ENCODE measurements at places on chromosomes 4 and X. TPM values are rescaled to one million over a fixed set of nuclear protein-coding genes. Genes with fewer than 3 reads are reported as not detected.
A peak's percentile ranks its signal among the peaks of the same experiment; 100 is the strongest.

GRCh38 chrX:13494562-13494961 lies 74.8 kb upstream of the EGFL6 start:
- no peak overlapping the region for H3K27ac ChIP-seq
- H3K36me3 ChIP-seq = no peaks in the 10 kb centered on the region
- no peak overlapping the region for H3K4me3 ChIP-seq
- no peaks in the 10 kb centered on the region for H3K27me3 ChIP-seq

GRCh38 chrX:74178536-74178935 lies 125.4 kb upstream of the ZCCHC13 start:
- H3K27ac ChIP-seq = no peak overlapping the region
- DNase-seq = peak; percentile 3
- no peaks in the 10 kb centered on the region for H3K36me3 ChIP-seq
- no peaks in the 10 kb centered on the region for H3K4me1 ChIP-seq

- no peaks in the 10 kb centered on the region for H3K36me3 ChIP-seq
- peak; percentile 28 for DNase-seq
- H3K4me3 ChIP-seq = no peak overlapping the region
- no peak overlapping the region for H3K27ac ChIP-seq
- no peaks in the 10 kb centered on the region for H3K4me1 ChIP-seq
- H3K27me3 ChIP-seq = no peaks in the 10 kb centered on the region
Observed at GRCh38 chr4:158624889-158625478, 46.7 kb downstream of the C4orf46 start.

DNA sequence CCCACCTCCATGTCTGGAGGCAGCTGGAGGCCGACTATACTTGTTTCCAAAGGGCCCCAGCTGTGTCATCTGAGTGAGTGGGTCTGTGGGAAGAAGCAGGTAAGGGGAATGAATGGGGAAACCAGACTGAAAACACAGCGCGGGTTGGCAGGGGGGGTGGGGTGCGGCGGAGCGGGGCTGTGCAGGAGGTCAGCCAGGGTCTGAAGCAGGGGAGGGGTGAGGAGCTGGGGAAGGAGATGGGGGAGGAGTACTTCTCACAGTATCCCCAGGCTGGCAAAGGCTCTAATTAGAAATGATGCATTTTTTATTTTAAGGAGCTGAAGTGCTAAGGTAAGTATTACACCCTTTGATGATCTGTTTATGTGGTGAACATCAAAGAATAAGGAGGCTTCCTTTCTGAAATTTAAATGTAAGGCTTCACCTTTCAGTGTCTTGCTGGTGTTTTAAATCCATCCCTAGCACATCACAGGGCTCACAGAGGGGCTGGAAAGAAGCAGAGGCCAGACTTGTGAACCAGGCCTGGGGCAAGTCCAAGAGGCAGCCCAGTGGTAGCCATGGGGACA lies 37.5 kb downstream of the SMIM20 start:
- H3K4me3 ChIP-seq = no peak overlapping the region
- H3K4me1 ChIP-seq = peaks cover 19% of the 10 kb centered on the region
- DNase-seq = no peak
- no peaks in the 10 kb centered on the region for H3K36me3 ChIP-seq

GRCh38 chr4:1718095-1718850 lies 2.9 kb downstream of the TMEM129 start:
- H3K36me3 ChIP-seq = no peaks in the 10 kb centered on the region
- DNase-seq = no peak
- peaks cover 11% of the 10 kb centered on the region for H3K27me3 ChIP-seq
- peak overlapping the region; percentile 45 for H3K4me3 ChIP-seq
- H3K27ac ChIP-seq = no peak overlapping the region

Gene PRR27
- total RNA-seq = not detected

- no peaks in the 10 kb centered on the region for H3K36me3 ChIP-seq
- peaks cover 2% of the 10 kb centered on the region for H3K27me3 ChIP-seq
- H3K27ac ChIP-seq = no peak overlapping the region
- H3K4me1 ChIP-seq = no peaks in the 10 kb centered on the region
- H3K4me3 ChIP-seq = no peak overlapping the region
- DNase-seq = peak; percentile 34
Observed at GRCh38 chrX:49919617-49920016, 2.8 kb upstream of the CLCN5 start.

DNA sequence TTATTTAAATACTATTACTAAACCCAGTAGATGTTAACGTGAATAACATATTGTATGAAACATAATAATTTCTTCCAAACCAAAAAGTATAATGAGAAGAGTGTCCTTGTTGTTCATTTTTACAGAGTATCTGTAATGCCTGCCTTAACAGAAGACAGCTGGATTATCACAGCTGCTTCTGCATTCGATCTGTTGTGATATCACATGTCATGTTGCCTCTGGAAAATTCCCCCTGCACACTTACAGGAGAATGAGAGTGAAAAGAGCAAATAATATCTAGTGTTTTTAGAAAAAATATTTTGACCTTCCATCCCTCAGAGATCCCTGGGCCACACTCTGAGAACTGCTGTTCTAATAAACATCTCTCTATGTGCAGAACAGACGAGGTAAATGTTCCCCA lies 240.1 kb upstream of the NOCT start:
- H3K27ac ChIP-seq = no peak overlapping the region
- no peaks in the 10 kb centered on the region for H3K27me3 ChIP-seq
- no peak overlapping the region for H3K4me3 ChIP-seq
- no peaks in the 10 kb centered on the region for H3K36me3 ChIP-seq
- no peak for DNase-seq
- peaks cover 17% of the 10 kb centered on the region for H3K4me1 ChIP-seq

Gene DCX
- total RNA-seq = 0.26 TPM

GRCh38 chr4:174394915-174395314 lies 111.2 kb downstream of the CEP44 start:
- H3K4me3 ChIP-seq = no peak overlapping the region
- DNase-seq = no peak
- H3K36me3 ChIP-seq = no peaks in the 10 kb centered on the region
- no peak overlapping the region for H3K27ac ChIP-seq
- H3K27me3 ChIP-seq = peaks cover 2% of the 10 kb centered on the region
- H3K4me1 ChIP-seq = no peaks in the 10 kb centered on the region

Gene PTTG2
- total RNA-seq = not detected

GRCh38 chrX:77628294-77629025 lies 157.6 kb downstream of the ATRX start:
- no peaks in the 10 kb centered on the region for H3K4me1 ChIP-seq
- H3K27me3 ChIP-seq = no peaks in the 10 kb centered on the region
- peaks cover 6% of the 10 kb centered on the region for H3K36me3 ChIP-seq
- H3K27ac ChIP-seq = no peak overlapping the region
- no peak overlapping the region for H3K4me3 ChIP-seq

DNA sequence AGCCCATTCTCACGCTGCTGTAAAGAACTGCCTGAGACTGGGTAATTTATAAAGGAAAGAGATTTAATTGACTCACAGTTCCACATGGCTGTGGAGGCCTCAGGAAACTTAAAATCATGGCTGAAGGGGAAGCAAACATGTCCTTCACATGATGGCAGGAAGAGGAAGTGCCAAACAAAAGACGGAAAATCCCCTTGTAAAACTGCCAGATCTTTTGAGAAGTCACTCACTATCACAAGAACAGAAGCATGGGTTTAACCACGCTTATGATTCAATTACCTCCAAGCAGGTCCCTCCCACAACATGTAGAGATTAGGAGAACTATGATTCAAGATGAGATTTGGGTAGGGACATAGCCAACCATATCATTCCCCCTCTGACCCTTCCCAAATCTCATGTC lies 335.5 kb downstream of the IL15 start:
- H3K27me3 ChIP-seq = peaks cover 2% of the 10 kb centered on the region
- peaks cover 7% of the 10 kb centered on the region for H3K36me3 ChIP-seq
- peak overlapping the region; percentile 41 for H3K27ac ChIP-seq
- no peak for DNase-seq
- no peak overlapping the region for H3K4me3 ChIP-seq

- no peak overlapping the region for H3K27ac ChIP-seq
- H3K27me3 ChIP-seq = no peaks in the 10 kb centered on the region
- H3K4me1 ChIP-seq = peaks cover 8% of the 10 kb centered on the region
- H3K4me3 ChIP-seq = no peak overlapping the region
Observed at GRCh38 chrX:103369479-103369878, 6.9 kb upstream of the BEX3 start.

GRCh38 chr4:5893591-5893990 lies 705 bp upstream of the CRMP1 start:
- peaks cover 29% of the 10 kb centered on the region for H3K27me3 ChIP-seq
- H3K27ac ChIP-seq = peak overlapping the region; percentile 67
- peak overlapping the region; percentile 68 for H3K4me3 ChIP-seq
- peaks cover 8% of the 10 kb centered on the region for H3K36me3 ChIP-seq
- H3K4me1 ChIP-seq = peaks cover 23% of the 10 kb centered on the region

GRCh38 chr4:101791182-101791558 lies 640 bp downstream of the BANK1 start:
- peak overlapping the region; percentile 77 for H3K4me3 ChIP-seq
- peaks cover 7% of the 10 kb centered on the region for H3K4me1 ChIP-seq
- DNase-seq = no peak

- peaks cover 60% of the 10 kb centered on the region for H3K4me1 ChIP-seq
- no peak for DNase-seq
- H3K27me3 ChIP-seq = peaks cover 1% of the 10 kb centered on the region
- H3K27ac ChIP-seq = no peak overlapping the region
- H3K4me3 ChIP-seq = no peak overlapping the region
- H3K36me3 ChIP-seq = no peaks in the 10 kb centered on the region
Observed at GRCh38 chr4:142267101-142267500, 579.0 kb downstream of the INPP4B start.

GRCh38 chrX:123493857-123494256 lies 239.0 kb downstream of the THOC2 start:
- peaks cover 19% of the 10 kb centered on the region for H3K4me1 ChIP-seq
- H3K36me3 ChIP-seq = no peaks in the 10 kb centered on the region
- H3K4me3 ChIP-seq = no peak overlapping the region

- peak; percentile 59 for DNase-seq
- no peaks in the 10 kb centered on the region for H3K4me1 ChIP-seq
- H3K4me3 ChIP-seq = no peak overlapping the region
Observed at GRCh38 chrX:17046478-17047097, 100.1 kb downstream of the REPS2 start.

DNA sequence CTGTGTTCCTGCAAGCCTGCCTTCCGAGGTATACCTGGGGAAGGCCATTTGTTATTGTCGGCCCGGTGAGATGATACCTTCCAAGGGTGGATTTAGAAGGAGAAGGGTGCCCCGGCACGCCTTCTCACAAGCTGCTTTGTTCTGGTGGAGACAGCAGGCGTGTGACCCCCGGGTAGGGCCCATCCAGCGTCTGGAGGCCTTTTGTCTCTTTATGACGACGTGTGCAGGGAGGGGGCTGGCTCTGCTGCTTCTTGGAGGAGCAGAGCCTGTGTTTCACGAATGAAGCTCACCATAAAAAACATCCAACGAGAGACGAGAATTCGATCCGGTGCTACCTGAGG lies 45.3 kb downstream of the SHOX start:
- no peak overlapping the region for H3K4me3 ChIP-seq
- H3K4me1 ChIP-seq = no peaks in the 10 kb centered on the region
- no peak for DNase-seq
- H3K27me3 ChIP-seq = peaks cover 19% of the 10 kb centered on the region

GRCh38 chr4:7842384-7843279 lies 97.0 kb downstream of the AFAP1 start:
- H3K4me1 ChIP-seq = peaks cover 40% of the 10 kb centered on the region
- H3K27ac ChIP-seq = peak overlapping the region; percentile 58
- no peak overlapping the region for H3K4me3 ChIP-seq

Gene EREG
- not detected for total RNA-seq

- no peak for DNase-seq
- no peak overlapping the region for H3K4me3 ChIP-seq
- no peaks in the 10 kb centered on the region for H3K36me3 ChIP-seq
- H3K27me3 ChIP-seq = no peaks in the 10 kb centered on the region
- H3K4me1 ChIP-seq = no peaks in the 10 kb centered on the region
Observed at GRCh38 chrX:132270699-132271098, 51.5 kb upstream of the RAP2C start.

GRCh38 chr4:47469951-47470350 lies 6.4 kb upstream of the COMMD8 start:
- H3K36me3 ChIP-seq = no peaks in the 10 kb centered on the region
- DNase-seq = no peak
- peaks cover 5% of the 10 kb centered on the region for H3K4me1 ChIP-seq
- H3K27ac ChIP-seq = no peak overlapping the region
- H3K4me3 ChIP-seq = no peak overlapping the region
- no peaks in the 10 kb centered on the region for H3K27me3 ChIP-seq

DNA sequence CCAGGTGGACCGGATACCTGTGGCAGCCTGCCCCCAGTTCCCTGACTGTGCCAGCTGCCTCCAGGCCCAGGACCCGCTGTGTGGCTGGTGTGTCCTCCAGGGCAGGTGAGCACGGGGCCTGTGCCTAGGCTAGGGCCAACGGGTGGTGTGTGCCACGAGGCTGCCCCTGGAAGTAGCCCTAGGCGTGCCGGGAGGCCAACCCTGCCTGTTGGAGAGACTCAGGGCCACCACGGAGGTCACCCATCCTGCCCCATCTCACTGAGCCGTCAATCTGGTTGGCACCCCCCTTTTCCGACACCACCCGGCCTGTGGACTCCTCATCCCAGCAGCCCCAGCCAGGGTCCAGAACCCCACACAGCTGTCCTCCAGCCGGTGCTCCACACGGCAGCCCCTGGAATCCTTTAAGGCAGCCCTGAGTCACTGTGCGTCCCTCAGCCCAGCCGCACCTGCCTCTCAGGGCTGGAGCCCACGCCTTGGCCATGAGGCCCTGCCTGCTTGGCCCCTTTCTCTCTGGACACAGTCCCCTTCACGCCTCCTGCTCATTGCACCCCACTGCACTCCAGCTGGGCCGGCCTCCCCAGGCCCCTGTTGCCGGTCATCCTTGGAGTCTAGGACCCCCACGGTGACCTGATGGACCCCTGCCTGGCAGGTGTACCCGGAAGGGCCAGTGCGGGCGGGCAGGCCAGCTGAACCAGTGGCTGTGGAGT lies 5.3 kb downstream of the PLXNB3 start:
- H3K4me1 ChIP-seq = peaks cover 2% of the 10 kb centered on the region
- H3K27ac ChIP-seq = no peak overlapping the region
- no peaks in the 10 kb centered on the region for H3K36me3 ChIP-seq
- H3K27me3 ChIP-seq = peaks cover 5% of the 10 kb centered on the region
- no peak for DNase-seq

Gene GLRA2
- total RNA-seq = not detected

- H3K36me3 ChIP-seq = no peaks in the 10 kb centered on the region
- H3K4me3 ChIP-seq = no peak overlapping the region
- H3K27ac ChIP-seq = no peak overlapping the region
- no peaks in the 10 kb centered on the region for H3K27me3 ChIP-seq
- no peaks in the 10 kb centered on the region for H3K4me1 ChIP-seq
Observed at GRCh38 chrX:132576939-132577338, 88.1 kb upstream of the MBNL3 start.

Gene BEX4
- total RNA-seq = 85.0 TPM

DNA sequence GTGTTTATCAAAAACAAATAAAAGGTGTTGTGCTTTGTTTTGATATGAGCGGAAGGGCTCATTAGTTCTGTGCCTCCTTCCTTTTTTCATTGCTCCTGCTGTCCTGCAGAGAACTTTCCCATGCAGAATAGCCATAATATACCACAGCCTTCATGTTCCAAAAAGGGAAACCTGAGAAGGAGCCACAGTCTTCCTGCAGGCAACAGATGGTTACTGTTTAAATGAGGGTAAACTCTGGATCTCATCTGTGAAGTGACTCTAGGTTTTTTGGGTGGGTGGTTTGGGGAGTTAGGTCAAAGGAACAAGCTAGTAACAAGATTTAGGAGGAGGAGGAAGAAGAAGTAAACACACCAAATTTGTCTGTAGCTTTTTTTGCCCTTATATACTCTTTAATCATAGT lies 131.8 kb downstream of the BMPR1B start:
- peaks cover 16% of the 10 kb centered on the region for H3K4me1 ChIP-seq
- no peak for DNase-seq
- no peak overlapping the region for H3K27ac ChIP-seq
- no peaks in the 10 kb centered on the region for H3K36me3 ChIP-seq

Gene KCND1
- total RNA-seq = 6.0 TPM

Gene CBLL2
- total RNA-seq = not detected

- H3K36me3 ChIP-seq = no peaks in the 10 kb centered on the region
- H3K27ac ChIP-seq = no peak overlapping the region
- H3K4me3 ChIP-seq = no peak overlapping the region
- H3K4me1 ChIP-seq = no peaks in the 10 kb centered on the region
- DNase-seq = no peak
Observed at GRCh38 chrX:117892469-117892868, 224.1 kb downstream of the KLHL13 start.
